CD14-positive monocyte (primary cell): ENCODE measurements at places on chromosomes 11 and 22.

DNA sequence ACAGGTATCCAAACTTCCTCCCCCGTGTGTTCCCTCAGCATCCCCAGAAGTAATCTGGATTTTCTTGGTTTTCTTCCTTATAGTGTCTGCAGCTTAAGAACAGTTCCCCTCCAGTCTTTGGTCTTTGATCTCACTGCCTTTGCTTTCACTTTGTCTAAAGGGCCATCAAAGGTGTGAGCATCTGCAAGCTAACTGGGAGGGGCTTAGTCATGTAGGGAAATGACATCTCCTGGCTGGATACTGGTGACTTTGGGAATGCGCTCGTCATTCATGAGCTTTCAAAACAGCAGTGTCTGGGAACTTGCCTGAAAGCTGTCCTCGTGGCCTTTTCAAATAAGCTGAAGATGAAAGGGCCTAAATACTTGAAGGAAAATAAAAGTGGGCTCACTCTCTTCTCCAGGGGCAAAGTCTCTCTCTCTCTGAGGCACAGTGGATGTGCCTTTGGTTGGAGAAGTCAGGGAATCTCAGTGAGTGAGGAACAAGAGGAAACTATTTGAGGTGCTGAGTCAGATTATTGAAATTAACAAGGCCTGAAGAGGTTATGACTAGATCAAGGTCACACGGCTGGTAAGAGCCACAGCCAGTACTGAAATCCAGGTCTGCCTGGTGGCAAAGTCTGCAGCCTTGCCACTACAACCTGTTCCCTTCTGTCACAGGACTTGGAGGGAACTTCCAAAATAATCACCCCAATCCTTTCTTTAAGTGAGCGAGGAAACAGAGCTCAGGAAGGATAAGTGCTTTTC is 45.6 kb upstream of the TENM4 start:
- DNase-seq: no peak

DNA sequence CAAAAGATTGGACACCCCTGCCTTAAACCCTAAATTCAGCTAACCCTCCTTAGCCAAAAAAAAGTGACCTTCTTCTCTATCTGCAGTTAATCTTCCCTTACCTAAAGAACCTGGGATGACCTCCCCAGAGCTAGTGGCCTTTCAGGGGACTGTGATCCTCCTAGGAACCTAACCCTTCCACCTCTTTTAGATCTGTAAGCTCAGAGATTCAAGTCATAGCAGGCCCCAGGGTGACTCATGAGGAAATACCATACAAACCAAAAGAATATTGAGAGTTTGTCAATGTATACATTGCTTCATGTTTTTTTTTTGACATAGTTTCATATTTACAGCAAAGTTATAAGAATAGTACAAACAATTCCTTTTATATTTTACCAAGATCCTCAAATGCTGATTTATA is 38.3 kb upstream of the CXCR5 start:
- DNase-seq: no peak

- no peak for DNase-seq
These were observed 27.0 kb upstream of the MICAL2 start for GRCh38 chr11:12083380-12083779.

- no peak for DNase-seq
These were observed 715 bp upstream of the PRR5 start for GRCh38 chr22:44701187-44701790.

- no peak for DNase-seq
These were observed 25.6 kb downstream of the MN1 start for GRCh38 chr22:27775758-27776649.

GRCh38 chr11:2102883-2103213 is 36.3 kb downstream of the IGF2 start:
- no peak for DNase-seq

- DNase-seq: no peak
These were observed 7.9 kb downstream of the KDM2A start for GRCh38 chr11:67126986-67127385.

DNA sequence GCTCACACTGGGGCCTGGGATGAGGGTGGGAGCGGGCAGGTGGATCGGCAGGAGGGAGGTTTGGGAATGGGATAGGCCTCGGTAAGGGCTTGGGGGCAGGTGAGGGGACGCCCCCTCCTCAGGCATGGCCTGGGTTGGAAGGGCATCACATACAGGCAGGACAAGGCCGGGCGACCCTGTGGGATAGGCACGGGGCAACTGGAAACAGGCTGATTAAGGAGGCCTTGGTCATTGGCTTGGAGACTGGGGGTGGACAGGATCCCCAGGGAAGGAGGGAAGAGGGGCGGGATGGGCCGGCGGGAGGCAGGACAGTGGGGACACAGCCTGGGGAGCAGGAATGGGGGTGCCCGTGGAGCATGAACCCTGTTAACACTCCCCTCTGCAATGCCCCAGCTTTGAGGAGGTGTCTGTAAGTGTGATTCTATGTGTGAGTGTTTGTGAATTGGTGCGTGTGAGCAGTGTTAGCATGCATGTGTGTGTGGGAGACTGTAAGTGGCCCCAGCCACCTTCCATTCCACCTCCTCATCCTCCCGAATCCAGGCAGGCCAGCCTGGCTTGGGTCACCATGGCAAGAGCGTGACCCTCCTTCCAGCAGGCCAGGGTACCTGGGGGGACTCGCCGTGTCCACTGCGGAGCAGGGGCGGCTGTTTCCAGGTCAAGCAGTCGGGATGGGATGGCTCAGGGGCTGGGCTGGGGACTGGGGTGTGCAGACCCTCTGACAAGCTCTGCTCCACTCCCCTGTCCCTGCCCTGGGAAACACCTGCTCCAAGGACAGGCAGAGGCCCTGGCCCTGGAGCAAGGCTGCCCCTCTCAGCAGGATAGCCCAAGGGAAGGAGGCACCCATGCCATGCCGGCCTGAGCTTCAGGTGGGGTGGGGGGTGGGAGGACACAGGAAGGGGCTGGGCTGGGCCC is 3.4 kb upstream of the PIM3 start:
- DNase-seq: no peak

GRCh38 chr11:110903830-110904229 is 191.6 kb upstream of the ARHGAP20 start:
- no peak for DNase-seq

DNA sequence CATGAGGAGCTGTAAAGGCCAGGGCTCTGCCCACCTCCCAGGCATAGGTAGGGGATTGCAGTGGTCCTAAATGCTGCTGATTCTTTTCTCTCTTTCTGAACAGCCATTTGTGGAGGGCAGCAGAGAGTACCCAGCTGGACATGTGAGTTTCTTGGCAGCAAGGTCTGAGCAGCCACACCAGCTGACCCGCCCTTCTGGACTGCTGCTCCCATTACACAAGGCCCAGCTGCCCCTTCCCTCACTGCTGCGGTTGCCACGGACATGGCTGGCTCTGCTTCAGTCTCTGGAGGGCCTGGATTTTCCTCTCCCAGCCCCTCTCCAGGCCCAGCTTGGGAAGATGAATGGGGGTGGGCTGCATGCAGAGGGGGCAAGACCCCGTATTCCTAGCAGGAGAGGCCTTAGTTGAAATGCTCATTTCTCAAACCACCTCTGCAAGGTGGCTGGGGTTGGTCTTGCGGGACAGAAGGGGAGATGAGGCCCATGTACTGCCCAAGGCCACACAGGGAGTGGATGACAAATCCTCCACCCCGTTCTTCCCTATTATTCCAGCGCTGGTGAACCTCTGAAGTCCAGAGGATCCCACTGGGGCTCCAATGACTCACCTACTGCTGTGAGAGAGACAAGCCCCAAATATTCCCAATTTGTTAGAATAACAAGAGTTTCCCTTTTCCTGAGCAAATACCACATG is 4.6 kb downstream of the LGALS12 start:
- no peak for DNase-seq

DNA sequence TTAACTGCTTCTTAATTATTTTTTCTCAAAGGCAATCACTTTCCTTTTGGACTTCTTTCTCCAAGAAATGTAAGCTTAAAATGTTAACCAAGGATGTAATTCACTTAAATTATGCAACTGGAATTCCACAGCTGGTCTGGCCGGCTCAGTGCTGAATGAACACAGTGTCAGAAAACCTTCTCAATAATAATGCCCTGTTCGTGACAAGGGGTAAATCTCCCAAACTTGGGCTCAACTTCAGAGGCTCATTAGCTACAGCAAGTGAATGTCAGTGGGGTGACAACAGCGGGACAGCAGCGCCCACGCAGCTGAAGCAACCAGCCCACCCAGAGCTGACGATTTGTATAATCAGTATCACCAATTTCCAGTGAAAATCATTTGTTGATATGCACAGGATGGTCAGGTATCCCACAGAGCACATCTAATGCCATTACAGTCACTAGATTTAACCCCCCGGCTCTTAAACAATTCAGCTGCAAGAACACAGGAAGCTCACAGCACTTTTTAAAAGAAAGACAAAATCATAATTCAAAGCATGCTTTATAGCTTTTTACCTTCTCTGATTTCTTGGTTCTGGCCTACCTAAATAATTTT is 704.8 kb downstream of the DLG2 start:
- no peak for DNase-seq

DNA sequence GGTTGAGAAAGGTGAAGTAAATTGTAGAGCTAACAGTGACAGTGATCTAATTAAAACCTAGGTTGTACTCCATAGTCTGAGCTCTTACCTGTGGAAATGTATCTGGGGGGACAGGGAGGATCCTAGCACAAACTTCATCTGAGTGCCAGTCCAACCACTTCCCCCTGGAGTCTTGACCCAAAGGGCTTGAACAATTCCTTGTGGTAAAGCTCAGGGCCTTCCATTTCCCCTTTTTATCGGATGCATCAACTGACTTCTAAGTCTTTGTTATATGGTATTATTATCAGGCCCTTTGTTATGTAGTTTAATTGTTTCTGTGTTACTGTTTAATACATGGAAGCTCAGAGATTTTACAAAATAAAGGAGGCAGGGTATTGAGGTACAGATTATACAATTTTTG is 140.2 kb upstream of the SESN3 start:
- peak; percentile 70 for DNase-seq

GRCh38 chr11:68142441-68143309 is 21.5 kb upstream of the CHKA start:
- DNase-seq: no peak

DNA sequence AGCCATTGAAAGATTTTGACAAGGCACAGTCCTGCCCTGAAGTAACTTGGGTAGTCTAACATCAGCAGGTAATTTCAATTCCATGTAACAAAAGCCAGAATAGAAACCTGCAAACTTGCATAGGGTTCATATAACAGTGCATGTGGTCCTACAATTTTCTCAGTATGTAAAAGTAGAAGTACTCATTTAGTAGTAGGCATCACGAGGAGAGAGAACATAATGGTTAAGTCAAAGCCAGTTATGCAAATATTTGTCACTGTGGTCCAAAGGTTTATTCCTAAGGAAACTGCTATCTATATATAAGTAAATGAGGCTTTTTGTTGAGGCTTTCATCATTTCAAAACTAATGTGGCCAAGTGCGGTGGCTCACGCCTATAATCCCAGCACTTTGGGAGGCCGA is 10.1 kb downstream of the ATP5MG start:
- no peak for DNase-seq

DNA sequence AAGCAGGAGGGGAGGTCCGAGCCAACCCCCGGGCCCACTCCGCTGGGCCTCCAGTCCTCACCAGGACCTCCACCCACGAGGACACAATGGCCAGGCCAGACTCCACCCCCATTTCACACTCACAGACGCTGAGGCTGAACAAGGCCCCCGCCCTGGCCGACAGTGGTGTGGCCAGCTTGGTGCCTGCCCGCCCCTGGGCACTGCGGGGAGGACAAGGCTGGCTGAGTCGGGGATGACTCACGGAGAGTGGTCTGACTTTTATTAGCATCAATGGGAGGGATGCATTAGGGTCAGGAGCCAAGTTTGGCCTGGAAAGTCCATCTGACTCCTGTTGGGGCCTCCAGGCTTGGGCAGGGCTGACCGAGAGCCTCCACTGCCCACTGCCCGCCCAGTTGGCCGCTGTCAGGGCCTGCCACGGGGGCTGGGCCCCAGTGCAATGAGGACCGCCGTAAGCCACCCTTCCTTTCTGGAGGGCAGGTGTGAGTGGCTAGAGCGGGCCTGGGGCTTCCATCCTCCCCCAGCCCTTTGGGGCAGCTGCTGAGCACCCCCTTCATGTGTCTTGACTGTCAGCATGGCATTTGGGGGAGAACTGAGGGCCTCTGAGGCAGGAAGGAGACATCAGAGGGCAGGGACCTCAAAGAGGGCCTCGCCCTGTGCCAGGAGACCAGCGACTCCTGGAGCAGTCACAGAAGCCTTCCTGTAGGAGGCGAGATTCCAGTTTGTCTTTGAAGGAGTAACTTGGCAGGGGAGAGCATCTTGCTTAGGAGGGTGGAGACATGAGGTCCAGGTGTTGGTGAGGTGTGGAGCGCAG is 10.6 kb downstream of the TSPAN32 start:
- DNase-seq: no peak

DNA sequence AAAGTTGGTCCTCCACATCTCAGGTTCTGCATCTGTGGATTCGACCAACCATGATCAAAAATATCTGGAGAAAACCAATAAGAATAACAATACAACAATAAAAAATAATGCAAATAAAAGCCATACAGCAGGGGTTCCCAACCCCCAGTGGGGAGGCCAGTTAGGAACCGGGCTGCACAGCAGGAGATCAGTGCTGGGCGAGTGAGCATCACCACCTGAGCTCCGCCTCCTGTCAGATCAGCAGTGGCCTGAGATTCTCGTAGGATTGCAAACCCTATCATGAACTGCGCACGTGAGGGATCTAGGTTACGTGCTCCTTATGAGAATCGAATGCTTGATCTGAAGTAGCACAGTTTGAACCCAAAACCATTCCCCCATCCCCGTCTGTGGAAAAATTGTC is 25.4 kb upstream of the MYO18B start:
- no peak for DNase-seq

DNA sequence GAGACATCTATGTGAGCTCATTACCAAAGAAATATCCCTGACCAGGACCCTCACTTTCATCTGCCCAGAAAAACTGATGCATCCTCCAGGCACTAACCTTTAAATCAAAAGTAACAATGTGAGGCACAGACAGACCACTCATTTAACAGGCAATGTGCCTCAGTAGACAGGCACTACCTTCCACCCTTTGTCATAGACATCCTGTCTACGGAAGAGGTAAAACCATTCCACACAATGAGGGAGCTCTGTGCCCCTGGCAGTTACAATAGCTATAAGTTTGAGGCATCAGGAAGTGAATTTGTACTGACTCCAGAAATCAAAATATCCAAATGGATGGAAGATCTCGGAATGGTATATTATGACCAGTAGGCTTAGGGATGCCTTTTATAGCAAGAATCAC is 6.7 kb upstream of the CAVIN3 start:
- no peak for DNase-seq

DNA sequence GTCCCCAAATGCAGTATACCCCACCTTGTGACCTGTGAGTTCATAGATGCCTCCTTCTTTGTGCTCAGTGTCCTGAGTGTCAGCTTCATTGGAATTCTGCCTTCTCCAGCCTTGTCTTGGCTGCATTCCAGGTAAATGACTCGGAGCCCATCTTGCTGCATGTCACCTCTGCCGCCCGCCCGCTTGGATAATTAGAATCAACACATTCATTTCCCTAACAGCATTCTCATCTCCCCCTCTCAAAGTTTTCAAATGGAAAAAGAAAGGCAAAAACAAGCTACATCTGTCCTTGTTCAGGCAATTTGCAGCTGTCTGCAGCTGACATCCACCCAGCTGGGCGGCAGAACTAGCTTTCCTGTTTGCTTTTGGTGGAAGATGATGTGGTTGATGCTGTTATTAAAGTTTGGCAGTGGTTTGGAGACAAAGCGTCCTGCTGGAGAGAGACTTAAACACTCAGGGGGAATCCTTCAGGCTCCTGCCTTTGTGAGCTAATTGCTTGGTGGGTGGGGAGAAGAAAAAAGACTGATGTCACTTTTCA is 198.8 kb upstream of the SEZ6L start:
- DNase-seq: no peak
